ENCODE measurements at places on chromosomes 7 and 10.
A peak's percentile ranks its signal among the peaks of the same experiment; 100 is the strongest.

DNA sequence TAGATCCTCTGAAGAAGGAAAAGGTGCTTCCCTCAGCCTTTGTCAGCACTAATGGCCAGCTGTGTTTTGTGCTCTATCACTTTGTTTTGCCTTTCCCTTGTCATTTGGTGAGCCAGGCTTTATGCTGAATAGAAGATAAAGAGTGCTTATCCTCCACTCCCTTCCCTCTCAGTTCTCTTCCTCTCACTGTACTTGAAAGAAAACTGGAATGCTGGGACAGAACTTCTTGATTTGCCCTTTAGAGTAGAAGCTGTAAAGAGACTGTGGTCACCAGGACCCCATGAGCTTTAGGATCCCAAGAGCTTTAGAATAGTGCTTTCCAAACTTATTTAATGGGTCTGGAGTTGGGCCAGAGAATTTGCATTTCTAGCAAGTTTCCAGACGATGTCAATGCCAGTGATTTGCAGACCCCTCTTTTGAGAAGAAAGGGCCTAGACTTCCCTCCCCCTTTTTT, 81.4 kb downstream of the LRRC4 start:
- no peak for DNase-seq

DNA sequence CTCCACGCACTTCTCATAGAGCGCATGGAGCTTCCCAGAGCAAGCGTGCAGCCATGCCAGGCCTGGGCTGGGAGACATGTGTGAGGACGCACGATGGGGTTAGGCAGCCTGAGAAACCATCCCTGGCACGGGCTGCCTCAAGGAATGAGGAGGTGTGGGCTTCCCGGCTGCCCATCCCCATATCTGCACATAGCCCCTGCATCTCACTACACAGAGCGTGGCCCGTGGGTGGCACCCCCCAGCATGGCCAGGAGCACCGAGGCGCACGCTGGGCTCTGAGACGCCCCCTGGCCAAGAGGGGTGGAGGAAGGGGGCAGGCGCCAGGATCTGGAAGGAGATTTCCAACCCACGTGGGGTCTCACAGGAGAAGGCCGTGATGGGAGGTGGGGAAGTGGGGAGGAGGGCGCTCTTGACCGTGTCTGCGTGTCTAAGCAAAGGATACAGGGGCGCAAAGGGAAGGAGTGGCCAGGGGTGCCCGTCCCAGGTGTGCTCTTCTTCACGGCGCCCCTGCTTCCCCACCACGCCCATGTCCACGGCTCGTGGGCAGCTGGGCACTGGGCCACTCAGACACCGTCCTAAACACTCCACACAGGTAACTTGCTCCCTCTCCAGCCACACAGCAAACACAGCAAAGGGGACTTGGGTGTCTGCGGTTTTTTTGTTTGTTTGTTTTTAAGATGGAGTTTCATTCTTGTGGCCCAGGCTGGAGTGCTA, 340.5 kb downstream of the PTPRN2 start:
- DNase-seq, result no peak

DNA sequence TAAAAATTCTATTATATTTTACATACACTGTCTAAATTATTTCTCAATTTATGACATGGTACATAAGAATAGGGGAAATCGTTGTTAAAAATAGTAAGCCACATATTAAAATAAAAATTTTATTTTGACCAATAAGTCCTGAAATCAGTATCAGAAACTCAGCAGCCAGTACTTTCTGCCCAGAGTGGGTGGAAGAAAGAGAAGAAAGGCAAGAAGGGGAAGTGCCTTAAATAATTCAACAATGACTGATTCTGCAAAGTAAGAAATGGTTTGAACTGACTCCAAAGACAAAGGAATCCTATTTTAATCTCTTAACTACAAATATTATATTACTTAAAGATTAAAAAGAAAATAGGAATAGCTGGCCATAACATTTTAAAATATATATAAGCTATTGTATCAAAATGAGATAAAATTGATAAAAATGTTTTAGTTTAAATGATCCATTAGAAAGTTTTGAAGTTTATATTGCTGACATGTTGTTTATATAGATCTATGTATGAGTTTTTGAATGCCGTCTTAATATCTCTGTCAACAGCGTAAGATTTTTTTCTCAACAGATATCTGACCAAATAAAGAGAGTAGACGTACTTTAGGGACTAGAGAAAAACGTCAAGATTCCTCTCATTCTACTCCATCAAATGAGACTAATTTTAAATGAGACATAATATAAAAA, 30.2 kb upstream of the NRCAM start:
- peak; percentile 6 for DNase-seq

DNA sequence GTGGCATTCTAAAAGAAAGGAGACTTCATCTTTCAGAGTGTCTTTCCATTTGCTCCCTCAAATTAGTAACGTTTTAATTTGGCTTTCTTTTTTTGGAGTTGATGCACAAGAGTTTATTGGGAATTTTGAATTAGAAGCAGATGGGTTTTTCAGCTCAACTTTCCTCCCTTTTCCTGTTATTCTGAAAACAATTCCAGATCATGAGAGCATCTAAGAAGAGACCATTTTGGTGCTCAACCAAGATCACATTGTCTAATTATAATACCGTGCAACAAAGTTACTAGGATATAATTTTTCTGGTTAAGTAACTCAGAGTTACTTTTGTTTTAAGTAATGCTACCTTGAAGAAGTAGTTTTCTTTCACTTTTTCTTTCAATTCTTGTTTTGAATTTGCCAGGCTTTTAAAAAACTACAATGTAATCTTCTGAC, 396.6 kb upstream of the KLF6 start:
- no peak for DNase-seq
